Left renal cortex interstitium (tissue), 4 donors: ENCODE measurements at places on chromosomes 16 and 17.

GRCh38 chr16:89842471-89843408, 14.5 kb downstream of the SPIRE2 start:
- DNase-seq: no peak

DNA sequence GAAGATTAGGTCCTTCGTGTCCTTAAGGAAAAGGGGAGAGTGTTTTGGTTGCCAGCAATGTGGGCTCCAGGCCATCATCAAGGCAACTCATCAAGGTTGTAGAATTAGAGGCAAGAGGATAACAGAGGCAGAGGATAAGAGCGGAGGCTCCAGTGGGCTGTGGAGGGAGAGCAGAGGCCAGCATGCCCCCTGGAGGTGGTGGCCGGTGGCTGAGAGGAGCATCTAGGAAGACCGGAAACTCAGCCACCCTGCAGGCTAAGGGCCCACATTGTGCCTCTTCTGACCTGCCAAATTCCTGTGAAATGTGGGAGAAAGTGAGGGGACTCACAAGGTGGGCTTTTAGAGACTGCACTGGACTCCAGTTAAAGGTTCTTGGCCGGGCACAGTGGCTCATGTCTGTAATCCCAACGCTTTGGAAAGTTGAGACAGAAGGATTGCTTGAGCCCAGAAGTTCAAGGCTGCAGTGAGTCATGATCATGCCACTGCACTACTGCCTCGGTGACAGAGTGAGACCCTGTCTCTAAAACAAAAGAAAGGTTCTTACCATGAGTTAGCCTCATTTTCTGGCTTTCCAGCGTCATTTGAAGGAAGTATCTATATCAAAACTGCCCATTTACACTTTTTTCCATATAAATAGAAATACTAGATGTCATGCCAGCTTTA, 62.7 kb upstream of the ADORA2B start:
- DNase-seq: no peak

DNA sequence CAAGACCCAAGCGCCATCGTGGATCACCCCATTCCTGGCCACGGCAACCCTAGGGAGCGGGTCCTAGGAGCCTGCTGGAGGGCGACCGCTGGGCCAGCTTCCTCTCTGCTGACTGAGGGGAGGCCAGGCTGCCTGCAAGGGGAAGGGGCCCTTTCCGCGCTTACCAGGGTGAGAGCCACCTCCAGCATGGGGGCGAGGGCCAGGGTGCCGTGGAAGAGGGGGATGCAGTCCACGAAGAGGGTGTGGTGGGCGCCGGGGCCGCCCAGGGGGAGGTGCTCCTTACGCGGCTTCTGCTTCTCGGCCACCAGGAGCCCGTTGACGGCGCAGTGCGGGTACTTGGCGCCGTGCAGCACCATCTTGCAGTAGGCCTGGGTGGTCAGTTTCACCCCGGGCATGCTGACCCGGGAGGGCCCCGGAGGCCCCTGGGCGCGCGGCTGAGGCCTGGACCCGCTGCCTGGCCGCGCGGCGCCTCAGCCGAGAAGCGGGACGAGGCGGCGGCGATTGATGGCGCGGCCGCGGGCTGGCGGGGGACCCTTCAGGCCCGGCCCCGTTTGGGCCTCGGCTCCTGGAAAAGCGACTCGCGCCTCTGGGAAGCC, 345 bp downstream of the EMC8 start:
- DNase-seq: no peak

- DNase-seq: no peak
Observed at GRCh38 chr17:83080579-83080857, 1.1 kb downstream of the METRNL start.

GRCh38 chr17:49779739-49780231, 8.7 kb upstream of the KAT7 start:
- DNase-seq: no peak

- no peak for DNase-seq
Observed at GRCh38 chr17:4738136-4739121, 1.2 kb upstream of the ZMYND15 start.

DNA sequence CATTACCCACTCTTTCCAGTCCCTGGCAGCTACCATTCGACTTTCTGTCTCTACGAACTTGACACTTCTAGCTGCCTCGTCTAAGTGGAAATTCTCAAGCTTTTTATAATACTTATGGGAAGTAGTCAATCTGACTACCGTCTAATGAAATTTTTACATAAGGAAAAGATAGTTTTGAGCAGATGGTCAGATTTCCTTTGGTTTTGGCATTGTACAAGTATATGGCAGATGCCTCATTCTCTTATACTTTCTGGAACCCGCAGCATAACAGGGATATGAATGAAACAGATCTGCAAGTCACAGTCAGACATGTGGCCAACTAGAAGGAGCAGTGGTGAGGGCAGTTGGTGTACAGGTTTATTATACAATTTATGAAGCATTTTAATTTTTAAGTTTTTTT, 146.0 kb downstream of the PITPNC1 start:
- DNase-seq: no peak

DNA sequence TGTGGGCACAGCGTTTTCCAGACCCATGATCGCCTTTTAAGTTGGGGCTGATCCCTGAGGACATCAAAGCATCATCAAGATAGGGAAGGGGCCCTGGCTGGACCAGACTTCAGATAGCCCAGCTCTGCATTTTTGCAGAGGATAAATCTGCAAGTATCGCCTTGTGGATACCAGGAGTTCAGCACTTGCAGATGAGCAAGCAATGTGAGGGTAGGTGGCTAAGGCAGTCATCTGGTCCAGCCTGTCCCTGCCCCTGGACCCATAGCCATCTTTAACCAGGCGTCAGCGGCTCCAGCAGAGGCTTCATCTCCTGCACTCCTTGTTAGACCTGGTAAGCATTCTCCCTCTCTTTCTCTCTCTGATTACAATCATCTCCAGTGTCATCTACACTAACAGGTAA, 9.0 kb upstream of the MRPS23 start:
- no peak for DNase-seq

DNA sequence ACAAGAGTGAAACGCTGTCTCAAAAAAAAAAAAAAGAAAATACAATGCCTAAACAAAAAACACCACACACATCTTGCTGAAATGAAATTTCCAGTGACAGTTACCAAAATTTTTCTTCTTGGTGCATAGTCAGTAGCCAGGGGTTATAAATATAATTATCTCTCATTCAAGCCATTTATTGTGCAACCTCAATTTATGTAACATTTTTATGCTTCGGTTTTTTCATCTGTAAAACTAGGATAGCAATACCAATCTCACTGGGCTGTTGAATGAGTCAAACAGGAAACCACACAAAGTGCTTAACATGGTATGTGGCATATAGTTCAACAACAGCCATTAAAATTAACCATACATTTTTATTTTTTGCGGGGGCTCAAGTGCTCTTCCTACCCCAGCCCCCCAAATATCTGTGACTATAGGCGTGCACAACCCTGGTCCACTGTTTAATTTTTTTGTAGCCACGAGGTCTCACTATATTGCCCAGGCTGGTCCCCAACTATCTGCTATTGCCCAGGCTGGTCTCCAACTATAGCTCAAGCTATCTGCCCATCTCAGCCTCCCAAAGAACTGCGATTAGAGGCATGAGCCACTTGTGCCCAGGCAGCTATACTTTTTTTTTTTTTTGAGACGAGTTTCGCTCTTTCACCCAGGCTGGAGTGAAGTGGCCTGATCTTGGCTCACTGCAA, 2.6 kb downstream of the COG4 start:
- DNase-seq: no peak

GRCh38 chr16:13245713-13246377, 344.4 kb downstream of the SHISA9 start:
- no peak for DNase-seq

- no peak for DNase-seq
Observed at GRCh38 chr17:81394377-81394920, 808 bp upstream of the BAHCC1 start.

GRCh38 chr16:70684146-70685060, 1.4 kb downstream of the MTSS2 start:
- no peak for DNase-seq

DNA sequence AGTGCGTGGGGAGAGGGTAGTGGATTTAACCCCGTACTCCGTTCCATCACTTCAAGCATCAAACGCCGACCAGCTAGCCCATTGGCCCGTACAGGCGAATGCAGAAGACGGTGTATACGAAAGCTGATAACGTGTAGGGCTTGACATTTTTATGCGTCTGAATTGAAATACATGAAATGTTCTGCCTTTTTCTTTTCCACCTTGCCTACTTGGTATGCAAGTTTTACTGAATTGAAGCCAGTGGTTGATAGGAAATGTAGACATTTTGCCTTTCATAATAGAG, 834 bp upstream of the STAT3 start:
- DNase-seq: no peak

DNA sequence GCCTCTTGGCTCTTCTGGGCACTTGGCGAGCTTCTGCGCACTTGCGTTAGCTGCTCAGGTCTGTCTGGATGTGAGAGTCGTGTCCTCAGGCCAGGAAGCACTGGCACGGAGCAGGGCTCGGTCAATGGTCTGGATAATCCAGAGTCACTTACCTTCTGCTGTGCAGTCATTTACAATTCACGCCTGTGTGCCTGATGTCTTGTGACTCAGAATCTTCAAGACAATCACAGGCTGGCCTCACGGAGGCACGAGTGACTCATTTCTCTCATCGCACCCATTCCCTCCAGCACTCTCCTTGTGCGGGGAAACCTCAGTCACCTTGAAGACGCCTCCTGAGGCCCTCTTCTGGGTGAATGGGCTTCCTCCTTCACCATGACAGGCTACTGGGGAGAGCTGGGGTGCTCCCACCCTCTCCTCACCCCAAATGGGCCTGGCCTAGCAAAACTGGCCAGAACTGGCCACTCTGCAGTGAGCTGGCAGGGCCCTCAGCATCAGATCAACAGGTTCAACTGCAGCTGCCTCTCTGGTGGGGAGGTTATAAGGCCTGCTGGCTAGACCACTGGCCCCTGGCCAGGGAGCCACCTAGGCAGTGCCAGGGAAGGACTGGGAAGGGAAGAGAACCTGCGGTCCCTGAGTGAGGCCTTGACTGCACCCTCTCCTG, 1.9 kb upstream of the CAPN15 start:
- no peak for DNase-seq

DNA sequence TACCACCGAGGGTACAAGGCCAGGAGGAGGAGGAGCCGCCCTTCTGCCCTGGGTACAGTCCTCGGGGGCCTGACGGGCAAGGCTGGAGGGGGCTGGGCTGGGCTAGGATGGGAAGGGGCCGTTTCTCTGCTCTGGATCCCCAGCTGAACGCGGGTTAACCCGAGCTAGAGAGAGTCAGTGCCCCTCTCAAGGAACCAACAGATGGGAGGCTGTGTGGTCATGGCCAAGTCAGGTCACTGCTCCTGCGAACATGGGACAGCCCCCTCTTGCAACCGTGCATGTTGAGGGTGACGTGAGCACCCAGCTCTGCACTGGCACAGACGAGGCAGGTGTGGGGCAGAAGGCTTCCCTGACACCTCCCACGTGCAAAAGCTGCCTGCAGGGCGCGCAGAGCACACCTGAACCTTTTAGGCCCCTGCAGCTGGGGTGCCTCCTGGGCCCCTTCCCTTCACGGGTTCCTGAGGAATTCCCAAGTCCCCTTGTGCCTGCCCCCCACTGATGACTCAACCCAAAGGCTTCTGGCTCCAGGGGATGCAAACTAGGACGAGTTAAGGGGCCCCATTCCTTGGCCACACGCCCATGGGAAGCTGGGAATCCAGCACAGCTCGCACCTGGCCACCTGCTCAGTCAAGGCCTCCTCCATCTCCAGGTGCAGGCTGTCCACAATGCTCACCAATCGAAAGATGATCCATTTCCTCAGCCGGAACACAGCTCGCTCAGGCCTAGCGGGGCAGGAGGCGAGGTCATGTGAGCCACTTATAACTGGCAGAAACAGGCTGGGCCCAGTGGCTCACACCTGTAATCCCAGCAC, 6.3 kb downstream of the MYBBP1A start:
- no peak for DNase-seq

- DNase-seq: no peak
Observed at GRCh38 chr17:14498812-14499211, 197.9 kb downstream of the HS3ST3B1 start.

DNA sequence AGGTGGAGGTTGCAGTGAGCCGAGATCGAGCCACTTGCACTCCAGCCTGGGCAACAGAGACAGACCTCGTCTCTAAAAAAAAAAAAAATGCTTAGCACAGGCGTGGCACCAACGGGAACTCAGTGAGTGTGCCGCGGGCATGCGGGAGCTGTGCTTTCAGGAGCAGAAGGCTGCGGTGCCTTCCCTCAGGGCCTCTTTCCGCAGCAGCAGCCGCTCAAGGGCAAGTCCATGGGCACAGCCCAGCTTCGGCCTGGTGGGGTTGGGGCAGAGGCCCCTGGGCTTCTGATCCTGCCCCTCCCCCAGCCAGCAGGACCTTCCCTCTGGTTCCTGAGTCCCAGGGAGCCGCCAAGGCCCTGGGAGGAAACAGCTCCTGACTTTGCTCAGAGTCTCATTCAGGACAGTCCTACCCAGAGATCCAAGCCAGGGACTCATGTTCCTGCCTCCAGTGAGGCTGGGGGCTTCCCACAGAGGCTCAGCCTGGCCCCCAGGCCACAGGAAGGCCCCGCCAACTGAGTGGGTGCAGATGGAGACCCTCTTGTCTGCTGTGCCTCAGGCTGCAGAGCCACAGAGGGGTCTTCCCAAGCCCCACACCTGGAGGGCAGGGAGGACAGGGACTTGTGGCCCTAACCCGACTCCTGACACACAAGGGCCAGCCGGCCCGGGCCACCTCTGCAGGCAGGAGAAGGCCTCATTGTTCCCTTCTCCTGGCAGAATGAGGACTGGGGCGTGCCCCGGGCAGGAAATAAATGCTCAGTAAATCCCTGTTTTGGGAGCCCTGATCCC, 3.3 kb upstream of the ZG16B start:
- DNase-seq: no peak

GRCh38 chr16:52318302-52319009, 228.5 kb downstream of the TOX3 start:
- DNase-seq: no peak

DNA sequence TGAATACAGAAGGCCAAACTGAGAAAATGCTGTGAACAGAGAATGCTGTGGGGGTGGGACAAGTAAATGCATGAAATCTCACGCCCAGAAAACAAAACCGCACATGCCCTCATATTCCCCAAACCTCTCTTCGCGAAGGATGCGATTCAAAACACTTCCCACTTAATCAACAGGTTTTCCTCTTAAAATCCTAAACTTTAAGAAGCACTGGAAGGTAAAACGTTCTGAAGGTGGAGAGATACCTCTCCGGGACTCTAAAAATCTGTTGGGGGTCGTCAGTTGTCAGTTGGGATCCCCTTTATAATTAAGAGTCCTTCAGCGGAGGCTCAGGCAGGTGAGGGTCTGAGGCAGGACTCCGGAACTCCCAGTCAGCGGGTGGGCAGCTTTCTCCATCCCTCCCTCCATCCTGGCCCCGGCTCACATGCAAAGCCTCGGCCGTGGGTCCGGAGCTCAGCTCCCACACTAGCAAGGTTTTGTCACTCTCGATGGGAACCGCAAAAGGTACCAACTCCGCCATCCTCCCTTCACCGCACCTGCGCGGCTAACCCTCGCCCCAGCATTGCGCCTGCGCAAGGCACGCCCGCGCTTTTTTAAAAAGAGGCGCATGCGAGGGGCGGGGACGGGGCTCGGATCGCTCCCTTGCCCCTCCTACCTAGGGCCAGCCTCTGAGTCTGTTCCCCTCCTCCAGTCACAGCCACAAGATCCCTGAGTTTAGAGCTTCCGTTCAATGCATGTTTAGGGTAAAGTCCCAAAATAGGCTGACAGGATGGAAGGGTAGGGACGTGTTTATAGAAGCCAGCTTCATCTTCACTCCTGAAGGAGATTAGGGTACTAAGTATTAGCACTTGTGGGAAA, at the start of gene RDM1:
Gene RDM1, minus strand, starts transcription at position 563 of the 855 bp plus-strand sequence. Its CDS starts 46 bp downstream, at position 517.
- peak; percentile 70 for DNase-seq

GRCh38 chr16:13401641-13402040, 500.2 kb downstream of the SHISA9 start:
- no peak for DNase-seq

- no peak for DNase-seq
Observed at GRCh38 chr17:41663451-41664171, 25.1 kb upstream of the EIF1 start.

- DNase-seq: no peak
Observed at GRCh38 chr17:78890498-78890897, 12.5 kb downstream of the CEP295NL start.
